CD14-positive monocyte (primary cell): ENCODE measurements at places on chromosomes 16 and 17.

GRCh38 chr16:84521497-84521770, 17.0 kb upstream of the MEAK7 start:
- no peak for DNase-seq

DNA sequence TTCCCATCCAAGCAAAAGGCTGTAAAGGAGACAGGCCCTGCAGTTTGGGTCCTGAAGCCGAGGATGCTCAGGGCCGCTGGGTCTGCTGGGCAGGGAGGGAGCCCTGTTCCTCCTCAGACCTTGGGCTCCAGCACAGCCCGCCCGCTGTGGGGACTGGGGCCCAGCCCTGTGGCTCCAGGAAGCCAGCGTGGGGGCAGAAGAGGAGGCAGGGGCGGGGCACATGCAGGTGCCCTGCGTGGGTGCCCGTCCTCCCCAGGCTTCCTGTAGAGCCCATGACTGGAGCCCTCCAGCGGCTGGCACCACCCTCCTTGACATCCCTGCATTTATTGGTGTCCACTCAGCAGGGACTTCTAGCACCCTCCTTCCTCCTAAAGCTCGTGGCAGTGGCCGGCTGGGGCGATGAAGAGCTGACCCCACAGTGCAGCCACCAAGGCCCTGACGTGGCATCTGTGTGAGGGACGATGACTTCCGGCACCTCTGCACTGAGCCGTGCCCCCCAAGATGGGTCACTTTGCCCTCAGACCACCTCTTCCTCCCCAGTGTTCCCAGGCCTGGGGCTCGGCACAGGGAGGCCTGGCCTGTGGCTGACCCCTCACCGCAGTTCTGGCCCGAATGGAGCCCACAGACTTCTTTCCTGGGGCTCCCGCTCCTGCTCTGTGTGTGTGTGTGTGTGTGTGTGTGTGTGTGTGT, 9.9 kb downstream of the PRSS27 start:
- DNase-seq: no peak

GRCh38 chr16:85821390-85822135, 22.1 kb downstream of the COX4I1 start:
- peak; percentile 81 for DNase-seq

- peak; percentile 50 for DNase-seq
These were observed 1.4 kb upstream of the HS3ST3B1 start for GRCh38 chr17:14299280-14300141.

GRCh38 chr16:66375451-66375850, 9.0 kb downstream of the CDH5 start:
- no peak for DNase-seq

DNA sequence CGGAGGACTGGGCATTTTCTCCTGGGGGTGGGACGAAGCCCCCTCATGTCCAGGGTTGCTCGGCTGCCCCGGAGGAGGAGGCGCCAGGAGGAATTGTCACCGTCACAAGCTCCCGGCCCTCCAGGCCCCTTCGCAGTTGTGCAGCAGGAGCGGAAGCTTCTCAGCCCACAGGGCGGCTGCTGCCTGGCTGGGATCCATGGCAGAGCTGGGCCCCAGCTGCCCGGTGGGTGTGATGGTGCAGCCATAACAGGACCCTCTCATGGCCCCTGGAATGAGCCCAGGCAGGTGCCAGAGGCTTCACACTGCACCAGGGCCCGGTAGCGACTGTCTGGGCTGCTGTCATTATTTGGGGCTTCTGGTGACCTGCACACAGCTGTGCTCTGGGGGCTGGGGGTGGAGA, 54.9 kb upstream of the GNG13 start:
- DNase-seq: no peak

DNA sequence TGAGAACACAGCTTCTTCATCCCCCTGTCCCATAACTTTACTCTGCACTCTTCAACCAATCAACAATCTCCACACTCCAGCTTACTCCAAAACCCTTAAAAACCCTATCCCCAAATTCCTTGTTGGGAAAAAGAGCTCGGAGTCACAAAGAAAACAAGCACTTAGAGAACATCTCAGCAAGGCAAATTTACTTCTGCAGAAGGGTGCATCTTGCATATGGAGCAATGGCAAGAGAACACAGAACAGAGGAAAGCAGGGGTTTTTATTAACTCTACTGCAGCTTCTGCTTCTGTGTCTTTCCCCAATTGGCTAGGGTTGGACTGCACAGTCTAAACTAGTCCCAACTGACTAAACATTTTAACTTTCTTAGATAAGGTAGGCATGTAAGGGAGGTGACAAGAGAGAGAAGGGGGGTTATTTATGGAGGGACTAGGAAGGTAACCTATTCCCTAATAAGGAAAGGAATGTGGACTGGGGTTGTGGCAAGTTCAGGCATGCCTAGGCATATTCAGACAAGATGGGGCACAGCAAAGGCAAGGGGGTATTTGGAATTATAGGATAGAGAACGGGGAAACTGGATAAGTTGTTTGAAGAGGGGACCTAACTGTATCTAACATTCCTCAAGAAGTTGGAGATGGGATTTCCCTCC, 125.5 kb downstream of the CACNG3 start:
- no peak for DNase-seq

- DNase-seq: no peak
These were observed 6.5 kb downstream of the MARCHF10 start for GRCh38 chr17:62801553-62802114.

DNA sequence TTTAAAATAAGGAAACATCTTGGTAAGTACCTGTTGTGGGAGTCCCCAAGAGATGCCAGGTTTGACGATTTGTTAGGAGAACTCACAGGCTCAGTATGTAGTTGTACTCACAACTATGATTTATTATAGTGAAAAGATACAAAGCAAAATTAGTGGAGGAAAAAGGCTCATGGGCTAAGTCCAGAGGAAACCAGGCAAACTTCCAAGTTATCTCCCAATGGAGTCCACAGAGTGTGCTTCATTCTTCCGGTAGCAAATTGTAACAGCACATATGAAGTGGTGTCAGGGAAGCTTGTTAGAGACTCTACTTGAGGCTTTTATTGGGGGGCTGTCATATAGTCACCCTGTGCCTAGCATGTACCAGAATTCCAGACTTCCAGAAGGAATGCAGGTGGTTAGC, 2.3 kb downstream of the DDX19A start:
- DNase-seq: no peak

DNA sequence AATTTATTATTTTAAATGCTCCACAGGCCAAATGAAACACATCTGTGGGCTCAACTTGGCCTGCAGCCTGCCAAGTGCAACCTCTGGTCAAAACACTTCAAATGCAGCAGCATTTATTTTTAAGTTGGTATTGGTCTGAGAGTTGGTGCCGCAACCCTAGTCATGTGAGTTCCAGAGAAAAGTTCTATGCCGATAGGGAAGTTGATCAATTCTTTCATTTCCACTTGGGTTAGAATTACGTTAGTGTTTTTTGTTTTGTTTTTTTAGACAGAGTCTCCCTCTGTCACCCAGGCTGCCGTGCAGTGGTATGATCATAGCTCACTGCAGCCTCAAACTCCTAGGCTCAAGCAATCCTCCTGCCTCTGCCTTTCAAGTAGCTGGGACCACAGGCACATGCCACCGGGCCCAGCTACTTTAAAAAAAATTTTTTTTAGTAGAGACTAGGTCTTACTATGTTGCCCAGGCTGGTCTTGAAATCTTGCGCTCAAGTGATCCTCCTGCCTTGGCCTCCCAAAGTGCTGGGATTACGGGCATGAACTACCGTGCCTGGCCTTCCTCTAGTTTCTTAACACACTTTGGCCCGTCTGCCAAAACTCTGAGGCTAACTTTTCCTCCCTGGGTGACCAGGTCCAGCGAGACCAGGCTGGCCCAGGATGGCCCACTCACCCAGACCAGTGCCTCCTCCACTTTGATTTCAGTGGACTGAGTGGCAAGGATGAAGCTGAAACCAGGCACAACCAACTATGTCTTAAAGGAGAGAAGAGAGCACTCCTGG, 221.1 kb downstream of the MRTFB start:
- DNase-seq: peak; percentile 24

GRCh38 chr17:27621942-27622559, 8.9 kb upstream of the LGALS9 start:
- no peak for DNase-seq

DNA sequence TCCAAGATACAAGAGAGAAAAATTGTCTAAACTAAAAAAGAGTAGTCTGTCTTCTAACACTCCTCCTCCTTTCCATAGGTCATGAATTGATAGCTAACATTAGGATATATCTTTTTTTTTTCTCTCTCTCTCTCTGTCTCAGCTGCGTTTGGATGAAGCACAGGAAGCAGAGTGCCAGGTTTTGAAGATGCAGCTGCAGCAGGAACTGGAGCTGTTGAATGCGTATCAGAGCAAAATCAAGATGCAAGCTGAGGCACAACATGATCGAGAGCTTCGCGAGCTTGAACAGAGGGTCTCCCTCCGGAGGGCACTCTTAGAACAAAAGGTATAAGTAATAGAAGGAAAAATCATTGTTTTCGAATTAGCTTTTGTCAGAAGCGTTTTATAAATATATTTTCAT, 32.9 kb downstream of the ABHD15 start:
- DNase-seq: no peak

GRCh38 chr17:82204831-82205719, 7.6 kb downstream of the CCDC57 start:
- DNase-seq: peak; percentile 32

DNA sequence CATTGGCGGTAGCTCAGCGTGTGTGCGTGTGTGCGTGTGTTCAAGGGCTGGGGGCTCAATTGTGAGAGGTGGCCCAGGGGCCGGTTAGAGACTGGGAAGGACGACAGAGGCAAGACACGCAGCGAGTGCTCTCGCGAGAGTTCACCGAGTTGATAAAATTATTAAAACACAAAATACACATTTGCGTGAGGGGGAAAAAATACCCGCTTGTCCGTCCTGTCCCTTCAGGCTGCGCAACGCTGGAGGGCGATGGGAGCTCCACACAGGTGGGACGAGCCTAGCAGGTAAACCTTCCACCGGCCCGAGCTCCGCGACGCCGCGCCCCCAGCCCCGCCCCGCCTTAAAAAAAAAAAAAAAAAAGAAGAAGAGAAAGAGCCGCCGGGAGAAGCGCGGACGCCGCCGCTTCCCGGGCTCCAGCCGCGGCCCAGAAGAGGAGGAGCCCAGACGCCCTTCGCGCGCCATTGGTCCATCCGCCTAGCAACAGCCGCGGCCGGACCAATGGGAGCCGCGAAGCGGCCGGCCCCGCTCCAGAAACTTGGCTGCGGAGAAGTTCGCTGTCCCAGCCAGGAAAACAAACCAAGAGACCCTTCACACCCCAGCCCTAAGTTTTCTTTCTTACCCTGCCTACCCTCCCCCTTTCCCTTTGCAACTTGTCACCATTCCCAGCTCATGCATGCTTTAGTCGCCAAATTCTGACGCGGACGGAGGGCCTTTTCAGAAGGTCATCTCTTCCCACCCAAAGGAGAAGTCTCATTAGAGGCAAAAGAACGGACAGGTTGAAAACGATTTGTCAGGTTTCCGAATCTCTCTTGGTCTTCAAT, 169.9 kb upstream of the MAF start:
- peak; percentile 78 for DNase-seq

DNA sequence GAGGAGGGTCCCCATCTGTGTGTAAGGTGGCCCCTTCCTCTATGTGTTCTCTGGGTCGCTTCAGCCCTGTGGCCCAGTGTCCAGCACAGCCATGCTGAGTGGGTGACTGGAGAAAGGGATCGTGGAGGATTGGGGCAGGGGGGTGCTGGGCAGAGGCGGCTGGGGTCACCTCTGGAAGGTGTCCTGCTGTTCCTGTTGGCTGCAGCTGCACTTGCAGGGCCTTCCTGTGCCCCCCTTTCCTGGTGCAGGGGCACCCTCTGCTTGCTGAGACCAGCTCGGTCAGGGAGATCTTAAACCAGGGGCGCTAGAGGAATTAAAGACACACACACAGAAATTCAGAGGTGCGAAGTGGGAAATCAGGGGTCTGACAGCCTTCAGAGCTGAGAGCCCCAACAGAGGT, 11.1 kb downstream of the IL32 start:
- no peak for DNase-seq

GRCh38 chr16:49543631-49543946, 170.0 kb downstream of the C16orf78 start:
- no peak for DNase-seq

DNA sequence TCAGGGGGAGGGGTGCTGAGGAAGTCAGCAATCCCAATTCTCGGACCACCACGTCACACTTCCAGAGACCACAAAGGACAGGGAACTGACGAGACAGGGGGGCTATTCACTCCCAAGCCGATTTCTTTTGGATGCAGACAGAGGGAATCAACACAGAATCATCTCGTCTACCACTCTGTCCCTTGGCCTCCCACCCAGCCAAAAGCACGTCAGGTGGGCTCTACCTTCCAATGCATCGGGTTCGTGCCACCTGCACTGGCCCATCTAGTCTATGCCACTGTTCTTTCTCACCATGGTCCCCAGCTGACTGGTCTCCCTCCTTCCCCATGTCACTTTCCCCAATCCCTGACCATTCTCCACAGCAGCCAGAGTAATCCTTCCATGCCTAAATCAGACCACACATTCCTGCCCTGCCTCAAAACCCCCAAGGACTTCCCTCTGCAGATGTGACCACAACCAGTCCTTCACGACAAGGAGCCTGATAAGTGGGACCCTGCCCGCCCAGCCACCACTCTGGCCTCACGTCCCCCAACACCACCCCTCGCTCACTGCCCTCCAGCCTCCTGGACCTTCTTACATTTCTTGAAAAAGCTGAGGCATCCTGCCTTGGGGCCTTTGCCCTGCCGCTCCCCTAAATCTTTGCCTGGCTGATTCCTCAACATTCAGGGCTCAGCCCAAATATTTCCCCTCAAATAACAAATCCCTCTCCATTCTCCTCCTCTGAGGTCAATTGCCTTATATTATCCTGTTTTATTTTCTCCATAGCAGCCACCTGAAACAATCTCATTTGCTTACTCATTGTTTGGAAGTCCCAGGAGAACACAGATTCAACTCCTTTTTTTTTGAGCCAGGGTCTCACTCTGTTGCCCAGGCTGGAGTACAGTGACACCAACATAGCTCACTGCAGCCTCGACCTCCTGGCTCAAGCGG, 70.4 kb downstream of the IL21R start:
- DNase-seq: no peak

DNA sequence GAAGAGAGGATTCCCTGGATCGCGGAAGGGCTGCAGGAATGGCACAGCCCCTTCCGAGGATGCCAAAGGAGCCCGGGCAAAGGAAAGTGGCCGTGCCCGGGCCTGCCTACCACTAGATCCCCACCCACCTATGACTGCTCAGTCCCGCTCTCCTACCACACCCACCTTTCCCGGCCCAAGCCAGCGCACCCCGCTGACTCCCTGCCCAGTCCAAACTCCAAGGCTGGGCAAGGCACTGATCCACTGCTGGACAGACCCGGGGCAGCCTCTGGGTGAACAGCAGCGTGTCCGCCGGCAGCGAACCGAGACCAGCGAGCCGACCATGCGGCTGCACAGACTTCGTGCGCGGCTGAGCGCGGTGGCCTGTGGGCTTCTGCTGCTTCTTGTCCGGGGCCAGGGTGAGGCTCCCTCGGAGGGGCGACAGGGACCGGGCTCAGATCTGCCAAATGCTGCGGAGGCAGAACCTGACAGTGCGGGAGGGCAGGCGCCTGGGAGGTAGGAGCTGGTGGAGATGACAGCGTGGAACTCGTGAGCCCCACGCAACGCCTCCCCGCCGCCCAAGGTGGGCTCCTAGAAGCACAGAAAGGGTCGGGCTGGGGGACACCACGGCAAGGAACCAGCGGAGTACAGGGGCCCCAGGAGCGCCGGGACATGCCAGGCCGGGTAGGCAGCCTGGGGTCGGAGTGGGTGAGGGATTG, at the start of gene CES2:
Gene CES2, plus strand, starts transcription at position 203 of the 698 bp plus-strand sequence. Its CDS starts 120 bp downstream, at position 323.
- no peak for DNase-seq

- DNase-seq: no peak
These were observed 3.1 kb downstream of the PRCD start for GRCh38 chr17:76542984-76543383.
